Activated naive CD4-positive, alpha-beta T cell (primary cell): ENCODE measurements at places on chromosomes 1 and 21.

- DNase-seq, result no peak
Observed at GRCh38 chr1:173082913-173083312, 32.2 kb upstream of the TNFSF18 start.

DNA sequence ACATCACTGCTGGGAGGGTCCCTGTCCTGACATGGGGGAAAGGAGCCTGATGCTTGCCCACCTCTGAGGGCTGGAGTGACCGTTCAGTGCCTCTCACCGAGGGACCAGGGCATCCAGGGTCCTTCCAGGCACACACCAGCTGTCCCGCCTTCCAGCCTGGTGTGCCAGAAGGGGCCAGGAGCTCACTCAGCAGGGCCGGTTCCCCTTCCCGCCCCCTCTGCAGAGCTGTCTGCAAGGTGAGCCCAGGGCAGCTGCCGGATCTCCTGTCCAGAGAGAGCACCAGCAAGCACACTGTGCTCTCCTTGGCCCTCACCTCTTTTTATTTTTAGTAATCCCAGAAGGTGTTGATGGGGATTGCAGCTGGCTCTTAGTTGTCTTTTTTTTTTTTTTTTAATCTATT is 16.9 kb downstream of the H6PD start:
- DNase-seq, result no peak

DNA sequence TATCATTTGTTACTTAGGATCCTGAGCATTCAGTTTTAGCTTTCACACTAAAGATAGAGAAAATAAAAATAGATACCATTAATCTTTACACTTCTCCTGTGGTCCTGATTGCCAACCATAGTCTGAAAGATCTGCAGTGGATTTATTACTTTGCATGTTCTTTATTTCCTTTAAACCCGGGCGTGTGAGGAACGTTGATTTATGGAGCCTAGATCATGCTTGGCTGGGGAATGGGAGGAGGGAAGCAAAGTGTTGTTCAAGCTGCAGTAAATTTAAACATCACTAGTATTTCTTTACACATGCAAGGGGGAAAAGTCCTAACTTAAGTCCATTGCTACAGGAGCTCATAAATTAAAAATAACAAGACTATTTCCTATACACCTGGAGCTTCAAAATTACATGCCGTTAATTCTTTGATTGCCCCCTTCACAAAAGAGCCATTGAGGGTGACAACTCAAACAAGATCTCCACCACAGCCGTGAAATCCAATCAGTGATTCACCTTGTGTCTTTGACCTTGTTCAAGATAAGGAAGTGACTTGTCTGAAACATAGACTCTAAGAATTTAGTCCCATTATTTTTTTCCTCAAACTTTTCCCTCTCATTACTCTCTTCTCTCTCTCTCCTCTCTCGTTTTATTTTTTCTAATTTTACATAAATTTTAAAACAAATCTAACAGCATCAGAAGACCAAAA is 282.7 kb downstream of the KIF26B start:
- no peak for DNase-seq

DNA sequence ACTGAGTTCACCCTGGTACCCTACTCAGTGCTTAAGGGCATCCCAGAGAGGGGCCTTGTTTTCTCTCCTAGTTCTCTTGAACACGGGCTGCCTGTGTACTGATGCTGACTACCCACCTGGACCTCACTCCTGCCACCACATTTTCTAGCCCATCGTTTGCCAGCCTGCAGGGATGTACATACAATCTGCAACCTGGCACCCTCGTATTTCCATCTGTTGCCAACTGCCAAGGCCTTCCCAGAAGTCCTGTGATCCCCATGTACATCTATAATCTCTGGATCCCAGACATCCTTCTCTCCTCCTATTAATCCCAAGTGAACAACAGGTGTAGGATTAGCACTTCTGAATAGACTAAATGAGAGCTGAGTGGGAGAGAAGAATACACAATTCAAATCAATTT is 212.0 kb downstream of the SLC45A1 start:
- DNase-seq, result no peak

DNA sequence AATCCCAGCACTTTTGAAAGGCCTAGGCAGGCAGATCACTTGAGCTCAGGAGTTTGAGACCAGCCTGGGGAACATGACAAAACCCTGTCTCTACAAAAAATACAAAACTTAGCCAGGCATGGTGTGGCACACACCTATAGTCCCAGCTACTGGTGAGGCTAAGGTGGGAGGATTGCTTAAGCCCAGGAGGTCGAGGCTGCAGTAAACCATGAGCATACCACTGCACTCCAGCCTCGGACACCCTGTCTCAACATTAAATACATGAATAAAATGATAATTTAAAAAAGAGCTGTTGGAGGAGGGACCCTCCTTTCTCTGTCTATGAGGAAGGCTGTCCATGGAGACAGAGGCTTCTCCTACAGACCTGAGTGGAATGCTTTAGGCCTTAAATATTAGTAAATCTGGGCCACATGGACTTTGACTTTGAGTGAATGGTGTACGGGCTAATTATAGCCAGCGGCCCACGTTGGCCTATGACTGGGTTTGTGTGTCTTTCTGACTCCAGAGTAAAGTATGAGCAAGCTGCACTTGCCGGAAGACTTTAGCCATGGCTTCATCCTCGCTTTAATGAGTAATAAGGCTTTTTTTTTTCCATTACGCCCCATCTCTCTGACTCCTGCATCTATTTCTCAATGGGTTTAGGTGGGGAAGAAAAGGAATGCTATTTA is 21.3 kb downstream of the RAB3B start:
- no peak for DNase-seq

- no peak for DNase-seq
Observed at GRCh38 chr1:6077919-6078318, 32.2 kb downstream of the KCNAB2 start.

- no peak for DNase-seq
Observed at GRCh38 chr1:98675282-98675681, 13.8 kb downstream of the SNX7 start.

- no peak for DNase-seq
Observed at GRCh38 chr1:162988869-162989268, 80.3 kb upstream of the RGS4 start.

- DNase-seq, result no peak
Observed at GRCh38 chr1:38102636-38103035, 56.0 kb upstream of the POU3F1 start.

GRCh38 chr1:170623171-170623570 is 40.8 kb upstream of the PRRX1 start:
- no peak for DNase-seq

GRCh38 chr21:44285138-44285992 is at the start of gene AIRE:
Gene AIRE, plus strand, starts transcription at chr21:44285876. Its CDS starts 131 bp downstream, at chr21:44286007.
- no peak for DNase-seq

DNA sequence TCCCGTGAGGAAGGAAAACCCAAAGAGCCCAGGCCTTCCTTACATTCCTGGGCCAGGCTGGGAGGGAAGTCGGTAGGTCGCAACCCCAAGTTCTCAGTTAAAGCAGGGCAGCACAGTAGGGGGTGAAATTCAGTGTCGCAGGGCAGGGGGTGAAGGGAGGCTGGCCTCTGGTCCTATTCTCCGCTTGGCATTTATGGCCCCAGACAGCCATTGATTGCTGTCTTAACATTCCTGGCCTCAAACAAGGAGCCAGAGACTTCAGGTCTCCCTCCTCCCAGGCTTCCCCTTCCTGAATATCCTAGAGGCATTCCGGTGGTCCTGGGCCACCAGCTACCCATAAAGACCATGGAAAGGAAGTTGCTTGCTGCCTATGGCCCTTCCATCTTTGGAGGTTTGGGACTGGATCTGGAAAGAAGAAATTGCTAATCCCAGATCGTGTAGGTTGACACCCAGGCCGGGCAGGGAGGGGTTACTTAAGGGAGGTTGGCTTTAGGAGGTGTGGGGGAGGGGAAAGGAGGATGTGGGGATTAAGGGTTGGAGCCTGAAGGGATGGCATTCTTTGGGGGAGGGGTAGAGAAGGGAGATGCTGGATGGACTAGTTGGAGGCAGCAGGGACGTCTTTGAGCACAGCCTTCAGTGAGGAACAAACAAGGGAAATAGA is 1.7 kb downstream of the LIN28A start:
- no peak for DNase-seq

DNA sequence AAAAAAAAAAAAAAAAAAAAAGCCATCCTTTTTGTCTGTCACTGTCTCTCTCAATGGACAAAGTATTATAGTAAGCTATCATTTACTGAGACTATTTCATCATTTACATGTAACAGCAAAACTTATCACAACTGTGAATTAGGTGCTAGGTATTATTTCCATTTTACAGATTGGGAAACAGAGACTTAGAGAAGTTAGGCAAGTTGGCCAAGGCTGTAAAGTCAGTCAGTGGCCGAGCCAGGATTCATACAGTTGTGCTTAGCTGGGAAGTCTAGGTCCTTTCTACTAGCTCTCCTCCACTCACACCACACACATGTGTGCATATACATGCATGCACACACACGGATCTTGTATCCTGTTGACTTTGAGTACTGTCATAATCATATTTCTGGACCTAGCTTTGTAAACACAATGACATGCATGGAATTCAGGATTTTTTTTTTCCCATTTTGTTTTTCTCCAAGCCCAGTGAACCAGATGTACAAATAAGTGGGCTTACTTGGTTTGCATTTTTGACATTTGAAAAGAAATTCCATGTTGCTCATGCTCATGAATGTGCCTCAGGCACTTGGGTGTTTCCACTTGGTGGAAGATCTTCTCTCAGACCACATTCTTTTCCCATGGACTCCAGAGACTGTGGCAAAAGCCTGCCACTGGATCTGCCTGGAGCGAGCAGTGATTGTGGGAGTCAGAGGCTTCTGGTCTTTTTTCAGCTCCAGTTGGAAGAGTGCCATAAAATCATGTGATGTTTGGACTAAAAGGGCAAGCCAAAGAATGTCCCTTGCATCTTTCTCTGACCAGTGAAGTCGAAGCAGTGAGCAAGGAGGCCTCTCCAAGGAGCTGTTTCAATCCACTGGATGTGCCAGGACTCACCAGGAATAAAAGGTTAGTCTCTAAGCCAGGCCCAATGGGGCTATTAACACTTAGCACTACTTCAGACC is 61.7 kb upstream of the DNAJC6 start:
- DNase-seq, result no peak

DNA sequence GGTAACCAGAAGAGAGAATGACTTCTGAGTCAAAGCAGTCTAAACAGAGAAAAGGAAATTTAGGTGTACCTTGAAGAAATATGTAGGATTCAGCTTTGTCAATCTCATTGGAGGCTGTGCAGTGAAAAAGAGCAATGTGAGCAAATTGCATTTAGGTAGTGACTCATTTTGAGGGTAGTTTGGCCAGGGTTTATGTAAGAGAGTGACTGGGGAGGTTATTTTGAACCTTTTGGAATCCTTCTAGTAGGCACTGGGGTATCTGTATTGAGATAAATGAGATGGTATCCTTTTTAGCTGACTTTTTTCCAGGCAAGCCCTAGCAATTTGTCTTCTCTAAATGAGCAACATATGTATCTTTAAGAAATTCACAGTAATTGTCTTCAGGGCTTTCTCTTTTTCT is 95.9 kb downstream of the DISP1 start:
- DNase-seq, result no peak

- DNase-seq, result no peak
Observed at GRCh38 chr1:170993151-170993550, 57.8 kb downstream of the MROH9 start.

GRCh38 chr1:18924221-18924691 is 21.9 kb upstream of the ALDH4A1 start:
- DNase-seq, result no peak

DNA sequence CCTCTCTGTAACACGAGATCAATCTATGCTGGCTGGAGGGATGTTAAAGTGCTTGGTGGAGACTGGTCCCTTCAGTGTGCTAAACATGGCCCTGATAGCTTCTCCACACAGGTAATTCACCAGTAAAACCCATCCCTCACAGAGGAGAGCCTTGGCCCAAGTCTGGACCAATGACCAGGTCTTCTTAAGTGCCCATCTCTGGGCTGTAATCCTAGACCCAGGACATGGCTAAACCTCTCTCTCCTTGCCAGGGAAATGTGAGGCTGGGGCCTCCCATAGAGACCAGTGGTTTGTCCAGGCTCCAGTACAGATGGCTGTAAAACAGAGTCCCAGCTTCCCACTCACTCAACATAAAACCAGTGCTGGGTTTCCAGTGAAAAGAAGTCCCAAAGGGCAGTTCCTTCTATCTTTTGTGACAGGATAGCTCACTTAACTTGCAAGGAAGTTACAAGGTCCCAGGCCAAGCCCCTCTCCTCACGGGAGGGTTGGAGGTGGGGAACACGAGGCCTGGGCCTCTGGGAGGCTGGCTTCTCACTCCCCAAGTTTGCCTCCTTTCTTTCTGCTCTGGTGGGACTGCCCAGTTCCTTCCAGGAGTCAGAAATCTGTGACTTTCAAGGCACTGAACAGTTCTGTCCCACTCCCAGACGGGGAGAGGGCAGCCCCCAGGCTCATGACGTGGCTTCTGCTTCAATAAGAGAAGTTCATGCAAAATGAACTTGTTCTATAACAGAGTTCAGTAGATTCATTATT is 2.2 kb upstream of the KIF17 start:
- DNase-seq, result no peak

GRCh38 chr1:239558559-239558958 is 172.2 kb downstream of the CHRM3 start:
- no peak for DNase-seq

GRCh38 chr1:38094711-38095290 is 48.2 kb upstream of the POU3F1 start:
- no peak for DNase-seq

DNA sequence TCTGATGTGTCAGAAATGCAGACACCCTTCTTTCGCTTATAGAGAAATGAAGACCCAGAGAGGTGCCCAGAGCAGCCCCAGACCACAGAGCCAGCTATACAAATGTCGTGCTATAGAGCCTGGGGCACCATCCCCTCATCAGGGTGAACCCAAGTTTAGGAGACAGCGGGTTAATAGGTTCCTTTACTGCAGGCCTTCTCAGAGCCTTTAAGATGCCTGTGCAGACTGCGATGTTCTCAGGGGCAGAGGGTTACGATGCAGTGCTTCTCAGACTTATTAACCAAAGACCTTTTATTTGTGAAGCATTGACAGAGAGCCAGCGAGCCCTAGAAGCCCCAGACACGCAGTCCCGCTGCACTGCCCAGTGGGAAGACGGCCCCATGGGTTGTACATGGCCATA is 46.9 kb downstream of the STPG1 start:
- no peak for DNase-seq

DNA sequence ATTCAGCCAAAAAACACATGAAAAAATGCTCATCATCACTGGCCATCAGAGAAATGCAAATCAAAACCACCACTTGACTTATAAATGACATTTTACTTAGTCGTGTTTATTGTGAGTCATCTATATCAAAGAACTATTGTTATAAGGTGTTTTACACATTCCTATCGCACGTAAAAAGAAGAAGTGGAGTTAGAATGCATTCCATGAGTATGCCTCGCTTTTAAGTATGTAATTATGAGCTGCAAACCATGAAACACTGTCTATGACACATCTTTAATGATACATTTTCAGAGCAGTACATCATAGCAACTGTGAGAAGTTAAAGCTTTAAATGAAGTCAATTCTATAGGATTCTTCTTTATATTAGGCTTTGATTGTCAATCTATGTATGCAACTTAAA is 614.3 kb upstream of the ADAMTS5 start:
- DNase-seq, result no peak
